Stimulated activated CD8-positive, alpha-beta memory T cell treated with anti-CD3 and anti-CD28 coated beads, Interleukin-12 subunit alpha, Interleukin-12 subunit beta, amount 100 ng/mL, for 4 hours (primary cell): ENCODE measurements at places on chromosomes 12 and 14.

DNA sequence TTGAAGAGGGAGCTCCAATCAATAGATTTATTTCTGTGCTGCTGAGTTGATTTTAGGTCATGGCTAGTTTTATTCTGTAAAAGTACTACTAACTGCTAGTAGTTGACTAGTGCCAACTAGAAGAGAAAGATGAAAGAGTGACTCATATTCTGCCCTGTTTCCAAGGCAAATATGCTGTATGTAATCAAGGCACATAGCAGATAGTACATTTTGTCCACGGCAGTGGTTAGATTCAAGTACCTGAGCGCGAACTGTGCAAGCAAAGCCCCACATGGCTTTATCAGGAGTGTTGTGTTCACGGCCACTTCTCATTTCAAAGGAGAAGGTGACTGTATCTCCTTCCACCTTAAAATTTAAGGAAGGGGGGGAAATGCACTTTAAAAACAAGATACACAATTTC is 126.8 kb downstream of the TRAFD1 start:
- no peak for DNase-seq

- no peak for DNase-seq
Measured at GRCh38 chr14:32603992-32604565, 275.0 kb downstream of the AKAP6 start.

GRCh38 chr12:89348894-89349699 is 3.2 kb downstream of the DUSP6 start:
- no peak for DNase-seq

DNA sequence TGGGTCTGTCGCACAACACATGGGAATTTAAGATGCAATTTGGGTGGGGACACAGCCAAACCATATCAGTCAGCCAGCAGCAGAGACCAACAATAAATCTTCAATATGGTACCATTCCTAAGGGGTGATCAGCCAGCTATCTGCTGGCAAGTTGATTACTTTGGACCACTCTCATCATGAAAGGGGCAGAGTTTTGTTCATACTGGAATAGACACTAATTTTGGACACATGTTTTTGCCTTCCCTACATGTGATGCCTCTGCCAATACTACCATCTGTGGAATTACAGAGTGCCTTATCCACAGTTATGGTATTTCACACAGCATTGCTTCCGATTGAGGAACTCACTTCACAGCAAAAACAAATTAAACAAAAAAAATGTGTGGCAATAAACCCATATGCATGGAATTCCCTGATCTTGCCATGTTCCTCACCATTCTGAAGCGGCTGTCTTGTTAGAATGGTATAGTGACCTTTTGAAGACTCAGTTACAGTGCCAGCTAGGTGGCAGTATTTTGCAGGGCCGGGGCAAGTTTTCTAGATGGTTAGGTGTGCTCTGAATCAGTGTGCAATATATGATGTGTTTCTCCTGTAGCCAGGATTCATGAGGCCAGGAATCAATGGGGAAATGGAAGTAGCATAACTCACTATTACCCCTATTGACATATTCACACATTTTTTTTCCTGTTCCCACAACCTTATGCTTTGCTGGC is 179.0 kb upstream of the IGF1 start:
- no peak for DNase-seq

- DNase-seq = no peak
Measured at GRCh38 chr12:2323532-2324255, 270.9 kb downstream of the CACNA1C start.

GRCh38 chr14:101681795-101682194 is 79.7 kb upstream of the PPP2R5C start:
- DNase-seq = no peak

GRCh38 chr14:89256283-89256682 is 160.8 kb downstream of the FOXN3 start:
- DNase-seq = no peak

GRCh38 chr12:114220311-114220710 is 185.6 kb downstream of the TBX5 start:
- no peak for DNase-seq

GRCh38 chr12:107248187-107248586 is 154.8 kb upstream of the CRY1 start:
- no peak for DNase-seq

- no peak for DNase-seq
Measured at GRCh38 chr12:102680304-102680703, 199.9 kb upstream of the IGF1 start.

GRCh38 chr12:2190085-2190484 is 137.3 kb downstream of the CACNA1C start:
- no peak for DNase-seq

DNA sequence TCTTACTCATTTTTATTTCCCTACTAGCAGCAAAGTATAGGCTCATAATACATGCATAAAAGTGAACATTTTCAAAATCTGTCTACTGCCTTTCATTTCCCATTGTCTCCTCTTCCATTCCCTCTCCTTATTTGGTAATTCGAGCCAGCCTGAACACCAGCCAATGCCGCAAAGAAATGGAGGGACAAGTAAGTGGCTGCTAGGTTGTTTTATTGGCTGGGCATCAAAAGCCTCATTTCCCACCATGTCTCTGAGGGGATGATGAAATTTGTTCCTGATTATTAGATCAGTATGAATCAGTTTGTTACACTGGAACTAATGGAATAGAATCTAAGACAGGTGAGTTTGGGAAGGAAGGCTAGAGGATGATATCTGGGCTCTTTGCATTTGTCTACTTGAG is 143.5 kb downstream of the KCNA5 start:
- DNase-seq = no peak

- DNase-seq = no peak
Measured at GRCh38 chr12:47366579-47366978, 286.8 kb upstream of the AMIGO2 start.

DNA sequence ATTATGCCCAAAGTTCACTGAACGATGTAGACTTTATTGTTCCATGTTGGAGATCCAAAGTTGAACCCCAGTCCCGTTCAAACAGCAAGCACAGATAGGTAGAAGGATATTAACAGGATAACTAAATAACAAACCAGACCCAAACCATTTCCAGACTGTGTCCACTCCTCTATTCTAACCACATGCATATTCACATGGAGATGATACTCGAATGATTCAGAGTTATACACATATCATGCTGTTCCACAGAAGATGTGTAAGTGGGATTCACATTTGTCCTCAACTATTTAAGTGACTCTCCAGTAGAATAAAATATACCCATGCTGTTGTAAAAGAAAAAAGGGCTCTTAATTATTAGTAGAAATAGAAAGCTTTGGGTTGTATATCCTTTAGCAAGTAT is 185.9 kb downstream of the ITPR2 start:
- DNase-seq = no peak

DNA sequence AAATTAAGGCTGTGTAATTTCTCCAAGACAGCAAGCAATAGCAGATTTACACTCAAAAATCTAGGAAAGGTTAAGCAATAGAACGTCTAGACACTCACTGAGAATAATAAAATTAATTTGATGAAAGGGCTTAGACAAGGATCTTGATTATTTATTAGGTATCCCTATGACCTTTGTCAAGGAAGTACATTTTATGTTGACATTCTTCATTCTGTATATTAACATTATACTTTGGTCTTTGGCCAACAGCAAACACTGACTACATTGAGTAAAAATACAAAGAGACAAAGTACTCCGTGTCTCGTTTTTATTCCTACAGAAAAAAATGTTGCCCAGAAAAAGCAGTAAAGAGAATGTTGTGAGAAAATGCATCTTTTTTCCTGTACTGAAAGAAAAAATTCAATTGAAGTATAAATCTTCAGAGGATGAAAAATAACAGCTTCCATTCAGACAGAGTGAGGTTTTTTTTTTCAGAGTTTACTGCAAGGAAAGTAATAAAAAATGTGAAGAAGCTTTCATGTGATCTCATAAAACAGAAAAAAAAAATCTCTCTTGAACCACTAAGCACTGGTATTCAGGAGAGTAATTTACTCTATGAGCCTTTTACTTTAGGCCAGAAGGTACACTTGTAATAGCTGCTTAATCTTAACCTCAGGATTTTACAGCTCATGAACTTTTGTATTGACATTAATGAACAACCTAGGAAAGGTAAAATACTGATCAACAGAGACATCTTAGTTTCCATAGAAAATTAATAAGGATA is 605.0 kb downstream of the FSCB start:
- DNase-seq = no peak

DNA sequence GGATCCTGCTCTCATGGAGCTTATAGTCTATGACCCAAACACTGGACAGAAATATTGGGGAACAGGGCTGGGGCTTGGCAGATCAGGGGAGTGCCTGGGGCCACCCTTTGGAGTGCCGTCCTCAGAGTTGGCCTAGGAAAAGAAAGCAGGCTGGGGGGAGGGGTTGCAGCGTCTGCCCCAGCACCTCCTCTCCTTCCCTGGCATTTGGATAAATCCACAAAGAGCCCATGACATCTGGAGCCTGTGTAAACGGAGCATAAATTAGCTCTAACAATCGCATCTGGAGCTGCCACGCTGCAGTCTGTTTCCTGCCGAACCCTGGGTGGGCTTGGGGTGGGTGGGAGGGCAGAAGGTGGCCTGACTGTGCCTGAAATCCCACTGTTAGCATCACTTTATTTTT is 63.8 kb downstream of the MVK start:
- DNase-seq = no peak

DNA sequence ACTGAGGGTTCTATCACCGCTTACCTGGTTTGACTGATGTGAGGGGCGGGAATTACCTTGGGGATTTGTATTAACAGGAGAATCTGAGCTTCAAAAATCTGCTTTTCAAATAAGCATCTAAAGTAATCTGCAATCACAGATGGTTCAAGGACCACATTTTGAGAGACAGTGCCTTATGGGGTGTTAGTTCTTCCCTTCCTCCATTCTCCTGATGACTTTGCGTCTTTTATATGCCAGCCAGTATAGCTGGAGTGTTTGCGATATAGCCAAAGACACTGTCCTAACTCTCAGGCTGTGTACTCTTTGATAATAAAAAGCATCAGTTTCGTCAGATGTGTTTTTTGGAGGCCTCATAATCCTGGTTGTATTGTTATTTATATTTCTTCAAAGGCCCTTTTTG is 39.5 kb downstream of the PPHLN1 start:
- no peak for DNase-seq

GRCh38 chr12:13836099-13836498 is 145.3 kb downstream of the GRIN2B start:
- DNase-seq = no peak

- no peak for DNase-seq
Measured at GRCh38 chr12:109844091-109844490, 10.9 kb upstream of the TRPV4 start.

GRCh38 chr14:41773536-41774279 is 167.0 kb downstream of the LRFN5 start:
- DNase-seq = no peak

- DNase-seq = no peak
Measured at GRCh38 chr14:71780075-71780474, 152.2 kb upstream of the RGS6 start.

DNA sequence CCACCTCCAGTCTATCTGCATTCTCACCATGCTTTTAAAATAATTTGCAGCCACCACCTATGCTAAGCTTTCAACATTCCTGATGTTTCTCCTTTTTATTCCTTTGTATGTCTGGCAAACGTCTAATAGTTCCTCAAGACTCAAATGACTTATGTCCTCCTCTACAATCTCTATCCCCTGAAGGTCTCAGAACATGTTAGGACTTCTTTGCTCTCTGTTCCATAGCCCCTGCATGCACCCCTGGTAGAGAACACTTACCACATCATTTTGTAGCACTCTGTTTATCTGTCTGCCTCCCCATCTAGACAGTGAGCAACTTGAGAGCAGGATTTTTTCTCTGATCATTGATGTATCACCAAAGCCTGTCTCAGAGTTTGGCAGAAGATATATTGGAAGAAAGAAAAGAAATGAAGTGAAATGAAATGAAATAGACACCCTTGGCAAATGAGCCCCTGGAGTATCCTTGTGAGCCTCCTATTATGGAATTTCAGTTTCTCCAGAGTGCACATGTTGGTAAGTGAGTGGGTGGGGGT is 1231.2 kb upstream of the FLRT2 start:
- no peak for DNase-seq

- no peak for DNase-seq
Measured at GRCh38 chr12:54437243-54437642, 18.2 kb upstream of the ITGA5 start.

DNA sequence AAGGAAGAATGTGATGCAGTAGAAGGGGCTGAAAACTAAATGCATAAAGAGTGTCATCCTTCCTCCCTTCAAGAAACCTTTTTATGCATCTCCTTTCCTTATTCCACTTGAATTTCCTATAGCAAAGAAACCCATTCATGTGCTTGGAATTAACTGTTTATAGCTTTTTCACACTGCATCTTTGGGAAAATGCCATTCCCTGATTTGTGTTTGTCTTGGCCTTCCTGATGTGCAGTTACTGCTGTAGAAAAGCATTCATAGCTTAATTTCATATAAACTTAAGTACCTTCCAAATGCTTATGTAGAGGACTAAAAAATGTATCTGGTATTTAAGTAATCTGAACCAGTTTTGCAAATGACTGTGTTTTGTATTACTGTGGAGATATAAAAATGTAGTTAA is 61.8 kb downstream of the SDR9C7 start:
- no peak for DNase-seq

GRCh38 chr12:127343940-127344339 is 923.0 kb upstream of the TMEM132C start:
- DNase-seq = no peak

DNA sequence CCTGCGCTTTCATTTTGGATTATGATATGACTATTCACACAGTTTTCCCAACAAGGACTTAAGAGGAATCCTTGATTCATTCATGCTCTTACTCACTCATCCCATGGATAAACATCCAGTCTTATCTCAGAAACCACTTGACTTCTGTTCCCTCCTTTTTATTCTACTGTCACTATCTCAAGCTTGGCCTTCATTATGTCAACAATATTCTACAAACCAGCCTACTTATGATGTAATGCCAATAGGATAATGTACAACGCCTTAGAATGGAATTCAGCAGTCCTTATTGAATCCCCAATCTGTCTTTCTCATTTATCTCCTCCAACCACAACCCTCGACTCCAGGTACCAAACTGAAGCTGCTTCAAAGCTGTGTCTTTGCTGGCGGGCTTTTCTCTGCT is 448.5 kb downstream of the PDZRN4 start:
- DNase-seq = no peak

- DNase-seq = peak; percentile 25
Measured at GRCh38 chr12:51846911-51847642, 1.4 kb downstream of the FIGNL2 start.

DNA sequence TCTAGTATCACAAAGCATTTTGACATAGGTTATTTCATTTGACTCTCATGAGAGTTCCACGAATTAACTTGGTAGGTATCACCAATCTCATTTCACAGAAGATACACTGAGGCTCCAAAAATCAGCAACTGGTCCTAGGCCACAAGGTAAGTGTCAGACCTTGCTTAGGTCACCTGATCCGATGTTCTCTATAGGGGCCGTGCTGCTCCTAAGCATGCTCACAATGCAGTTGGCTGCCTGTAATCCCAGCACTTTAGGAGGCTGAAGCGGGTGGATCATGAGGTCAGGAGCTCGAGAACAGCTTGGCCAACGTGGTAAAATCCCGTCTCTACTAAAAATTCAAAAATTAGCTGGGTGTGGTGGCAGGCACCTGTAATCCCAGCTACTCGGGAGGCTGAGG is 78.7 kb upstream of the FOXN3 start:
- no peak for DNase-seq
